HT1080 (cell line): ENCODE measurements at places on chromosomes 13 and 19.

DNA sequence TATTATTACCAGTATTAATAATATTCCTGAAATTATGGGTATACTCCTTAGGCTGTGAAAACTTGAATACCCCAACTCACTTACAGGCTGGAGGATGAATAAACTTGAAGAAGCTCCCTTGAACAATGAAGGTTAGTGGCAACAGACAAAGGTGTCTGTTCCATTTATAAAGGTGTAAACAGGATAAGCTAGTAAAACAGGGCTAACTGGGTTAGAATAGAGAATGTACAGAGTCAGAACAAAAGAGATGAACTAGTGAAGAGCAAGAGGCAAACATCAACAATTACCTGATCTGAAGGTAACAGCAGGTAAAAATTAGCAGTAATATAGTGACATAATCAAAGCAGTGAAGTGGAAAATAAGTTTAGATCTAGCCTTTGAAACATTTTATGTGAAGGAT, 23.2 kb downstream of the MICU2 start:
- no peak for DNase-seq

- DNase-seq, result peak; percentile 32
These were observed 140.4 kb downstream of the TEX29 start for GRCh38 chr13:111460548-111461444.

DNA sequence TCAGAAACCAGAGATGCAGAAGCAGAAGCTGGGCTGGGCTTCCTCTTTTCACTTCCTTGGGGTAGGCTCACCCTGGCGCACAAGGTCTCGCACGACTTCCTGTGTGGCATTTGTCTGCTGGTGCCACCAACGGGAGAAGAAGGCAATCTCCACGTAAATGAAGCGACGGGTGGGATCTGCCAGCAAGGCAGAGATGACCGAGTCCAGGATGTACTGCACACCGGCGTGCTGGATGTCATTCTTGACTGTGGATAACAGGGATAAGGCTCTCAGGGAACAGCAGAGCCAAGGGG, 1.3 kb downstream of the MAN2B1 start:
- no peak for DNase-seq

- DNase-seq, result peak; percentile 70
These were observed 19.7 kb upstream of the EDDM13 start for GRCh38 chr19:56252699-56253422.

GRCh38 chr13:111999352-111999751, 67.6 kb upstream of the SOX1 start:
- DNase-seq, result no peak

DNA sequence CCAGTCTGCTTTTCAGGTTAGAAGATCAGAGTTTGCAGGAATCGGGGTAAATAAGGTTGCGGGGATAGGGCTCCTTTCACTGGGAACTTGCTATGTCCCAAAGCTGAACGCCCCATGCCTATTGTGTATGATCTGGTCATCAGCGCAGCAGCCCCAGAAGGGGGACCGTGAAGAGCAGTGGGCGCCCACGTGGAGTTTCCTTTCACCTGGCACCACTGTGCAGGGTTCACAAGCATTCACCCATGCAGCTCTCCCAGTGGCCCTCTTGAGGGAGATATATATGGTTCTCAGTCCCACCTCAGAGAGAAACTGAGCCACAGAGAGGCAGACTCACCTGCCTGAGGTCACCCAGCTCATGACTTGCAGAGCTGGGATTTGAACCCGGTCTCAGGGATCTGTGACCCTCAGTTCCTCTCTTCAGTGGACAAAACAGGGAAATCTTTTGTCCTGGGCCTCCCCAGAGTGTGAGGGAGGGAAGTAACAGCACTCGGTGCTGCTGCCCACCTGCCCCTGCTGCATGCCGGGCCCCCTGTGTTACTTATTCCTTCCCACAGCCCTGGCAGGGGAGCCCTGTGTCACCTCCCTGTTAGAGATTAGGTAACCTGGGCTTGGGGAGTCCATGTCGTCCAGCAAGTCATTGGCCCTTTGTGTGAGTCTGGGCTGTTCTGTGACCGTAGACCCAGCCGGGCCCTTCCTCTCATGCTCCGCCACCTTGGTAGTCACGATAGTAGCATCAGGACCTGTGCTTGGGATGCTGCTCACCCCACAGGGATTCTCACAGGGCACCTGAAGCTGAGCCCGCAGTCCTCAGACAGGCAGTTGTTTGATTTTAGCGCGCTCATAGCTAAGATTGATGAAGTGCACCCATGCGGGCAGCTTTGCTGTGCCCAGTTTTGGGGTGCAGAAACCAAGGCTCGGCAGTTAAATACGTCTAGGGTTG, 27.9 kb downstream of the PPP5C start:
- DNase-seq, result no peak

DNA sequence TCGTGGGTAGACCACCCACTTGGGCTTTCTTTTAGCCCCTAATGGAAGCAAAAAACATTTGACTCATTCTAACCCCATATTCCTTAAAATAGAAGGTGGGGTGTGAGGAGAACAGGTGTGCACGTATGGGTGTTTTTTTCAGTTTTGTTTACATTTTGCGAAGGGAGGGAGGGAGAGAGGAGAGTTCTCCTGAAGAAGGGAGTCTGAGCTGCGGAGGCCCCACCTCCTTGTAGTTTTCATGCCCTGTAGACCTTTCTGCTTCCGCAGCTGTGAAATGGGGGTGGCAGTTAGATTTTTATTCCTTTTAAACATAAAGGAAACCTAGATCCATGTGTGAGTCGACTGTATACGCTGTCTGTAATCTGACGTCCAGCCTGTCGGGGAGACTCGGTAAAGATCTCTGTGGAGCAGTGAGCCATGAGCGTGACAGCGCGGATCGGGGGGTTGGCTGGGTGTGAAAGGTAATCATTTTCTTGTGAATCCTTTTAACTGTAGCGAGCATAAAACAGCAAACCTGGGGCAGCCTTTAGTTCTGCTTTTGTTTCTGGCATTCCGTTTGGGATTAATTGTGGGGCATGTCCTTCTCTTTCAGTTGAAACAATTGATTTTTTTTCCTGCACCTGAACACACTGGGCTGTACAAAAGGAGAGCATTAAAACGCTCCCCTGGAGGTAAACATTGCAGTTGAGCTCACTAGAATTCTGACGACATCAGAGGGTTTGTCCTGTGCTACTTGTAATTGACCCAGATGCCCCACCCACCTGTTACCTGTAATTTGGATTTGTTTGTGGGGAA, 2.3 kb downstream of the UPF1 start:
- DNase-seq, result no peak

GRCh38 chr19:16030964-16031871, 45.1 kb upstream of the TPM4 start:
- no peak for DNase-seq
